ENCODE measurements at places on chromosomes 5 and 9.

GRCh38 chr5:1345876-1346626, 1.2 kb upstream of the CLPTM1L start:
- no peak for ATAC-seq

GRCh38 chr9:73093740-73094379, 57.8 kb upstream of the ANXA1 start:
- ATAC-seq: no peak

- no peak for ATAC-seq
These were observed 22.0 kb downstream of the EXOC3 start for GRCh38 chr5:464843-465590.

- no peak for ATAC-seq
These were observed 5.5 kb upstream of the LOX start for GRCh38 chr5:122083535-122083934.

DNA sequence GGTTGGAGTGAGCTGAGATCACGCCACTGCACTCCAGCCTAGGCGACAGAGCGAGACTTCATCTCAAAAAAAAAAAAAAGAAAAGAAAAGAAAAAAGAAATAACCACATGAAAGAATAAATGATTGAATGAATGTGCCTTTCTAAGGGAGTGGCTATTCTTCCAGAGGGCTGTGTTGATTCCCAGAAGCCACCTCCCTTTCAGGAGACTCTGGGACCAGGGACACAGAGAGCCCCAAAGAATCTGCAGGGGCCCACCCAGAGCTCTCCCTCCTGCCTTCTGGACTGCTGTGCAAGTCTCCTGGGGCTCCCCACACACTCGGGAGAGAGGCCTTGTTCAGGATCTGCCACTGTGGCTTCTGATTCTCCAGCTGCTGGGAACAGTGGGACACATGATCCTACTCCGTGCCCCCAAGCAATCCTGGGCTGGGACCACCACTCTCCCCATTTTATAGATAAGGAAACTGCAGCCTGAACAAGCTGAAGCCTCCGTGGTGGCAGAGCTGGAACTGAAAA, 23.6 kb downstream of the CAMK2A start:
- ATAC-seq: no peak

DNA sequence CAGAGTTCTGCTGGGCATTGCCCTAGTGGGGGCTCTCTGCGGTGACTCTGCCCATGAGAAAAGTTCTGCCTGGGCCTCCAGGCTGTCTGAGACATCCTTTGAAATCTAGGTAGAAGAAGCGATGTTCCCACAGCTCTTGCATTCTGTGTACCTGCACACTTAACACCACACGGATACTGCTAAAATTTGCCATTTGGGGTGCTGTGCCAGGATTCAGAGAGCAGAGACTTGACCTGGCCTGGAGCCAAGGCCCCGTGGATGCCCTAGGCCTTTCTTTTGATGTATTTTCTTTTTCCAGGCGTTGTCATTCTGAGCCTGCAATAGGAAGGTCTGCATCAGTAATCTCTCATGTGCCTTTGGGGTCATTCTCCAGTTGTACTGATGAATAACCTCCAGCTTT, 89.3 kb upstream of the IL12B start:
- no peak for ATAC-seq
